ENCODE measurements at places on chromosomes 1 and 21. TPM values are rescaled to one million over a fixed set of nuclear protein-coding genes. Genes with fewer than 3 reads are reported as not detected.
A peak's percentile ranks its signal among the peaks of the same experiment; 100 is the strongest.

Gene WDTC1
- total RNA-seq, result 25.0 TPM

Gene C1orf115
- 0.10 TPM for total RNA-seq

Gene NBPF6
- not detected for total RNA-seq

Gene NLRP3
- 4.7 TPM for total RNA-seq

Gene VANGL2
- total RNA-seq, result not detected

Gene AVPR1B
- total RNA-seq, result not detected

GRCh38 chr1:36419569-36419968 is 21.9 kb upstream of the LSM10 start:
- DNase-seq, result no peak

DNA sequence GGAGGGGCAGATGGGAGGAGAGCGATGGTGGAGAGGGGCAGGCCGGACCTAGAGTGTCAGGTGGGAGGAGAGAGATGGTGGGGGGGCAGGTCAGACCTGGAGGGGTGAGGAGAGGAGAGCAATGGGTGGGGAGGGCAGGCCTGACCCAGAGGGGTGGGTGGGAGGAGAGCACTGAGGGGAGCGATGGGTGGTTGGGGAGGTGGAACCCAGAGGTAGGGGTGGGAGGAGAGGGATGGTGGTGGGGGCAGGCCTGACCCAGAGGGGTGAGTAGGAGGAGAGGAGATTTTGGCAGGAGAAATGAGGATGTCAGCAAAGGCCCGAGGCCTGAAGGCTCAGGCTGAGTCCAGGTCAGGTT is 157.3 kb upstream of the VAMP3 start:
- DNase-seq, result no peak

DNA sequence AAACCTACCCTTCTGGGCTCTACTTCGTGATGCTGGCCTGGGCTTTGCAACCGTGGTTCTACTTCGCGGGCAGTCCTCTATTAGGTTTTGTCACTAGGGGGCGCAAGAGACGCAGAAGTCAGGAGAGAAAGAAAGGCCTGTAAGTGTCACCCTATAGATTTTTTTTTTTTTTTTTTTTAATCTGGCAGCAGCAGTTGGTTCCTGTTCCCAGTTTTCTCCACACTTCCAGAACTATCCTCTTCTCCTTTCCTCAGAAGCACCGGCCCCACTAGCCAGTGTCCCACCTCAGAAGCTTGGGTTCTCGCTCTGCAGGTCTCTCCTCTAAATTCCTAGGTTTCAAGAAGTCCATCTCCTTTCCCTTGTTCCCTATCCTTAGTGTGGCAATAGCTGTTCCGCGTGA is 9.1 kb upstream of the LCE2D start:
- DNase-seq, result peak; percentile 71

- no peak for DNase-seq
These were observed 1267.6 kb upstream of the ADGRL2 start for GRCh38 chr1:80533093-80533492.

- DNase-seq, result no peak
These were observed 43.5 kb downstream of the PRKAA2 start for GRCh38 chr1:56688522-56689026.

- DNase-seq, result no peak
These were observed 81.6 kb downstream of the KIRREL1 start for GRCh38 chr1:158075078-158075477.

DNA sequence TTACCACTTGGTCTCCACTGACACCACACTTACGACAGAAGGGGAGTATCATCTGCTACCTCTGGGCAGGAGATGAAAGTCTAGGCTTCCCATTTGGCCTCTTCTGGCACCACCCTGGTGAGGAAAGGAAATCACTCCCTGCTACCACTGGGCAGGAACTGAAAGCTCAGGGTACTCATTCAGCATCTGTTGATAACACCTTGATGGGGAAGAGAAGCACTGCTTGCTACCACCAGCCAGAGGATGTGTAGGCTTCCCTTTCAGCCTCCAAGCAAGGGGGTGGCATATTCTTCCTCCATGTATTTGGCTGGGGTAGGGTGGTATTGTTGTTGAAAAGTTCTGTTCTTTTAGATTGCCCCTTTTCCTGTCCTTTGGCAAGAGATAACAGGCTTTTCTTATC is 115.0 kb downstream of the ACBD6 start:
- no peak for DNase-seq

DNA sequence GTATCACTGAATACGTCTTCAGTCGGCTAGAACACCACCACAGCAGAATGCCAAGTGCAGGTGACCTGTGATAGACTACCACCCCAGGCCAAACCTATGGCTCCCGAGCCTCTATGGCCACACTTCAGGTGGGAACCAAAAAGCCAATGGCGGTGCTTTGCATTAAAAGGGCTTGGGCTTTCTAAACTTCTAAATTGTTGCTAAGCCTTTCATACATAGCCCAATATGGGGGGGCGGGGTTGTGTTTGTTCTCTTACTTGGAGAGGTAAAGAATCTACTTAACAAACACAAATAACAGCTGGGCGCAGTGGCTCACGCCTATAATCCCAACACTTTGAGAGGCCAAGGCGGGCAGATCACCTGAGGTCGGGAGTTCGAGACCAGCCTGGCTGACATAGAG is 19.7 kb downstream of the USP48 start:
- DNase-seq, result no peak

GRCh38 chr1:17162941-17163340 is 42.0 kb upstream of the PADI1 start:
- DNase-seq, result no peak

GRCh38 chr1:93965888-93966287 is 56.7 kb upstream of the GCLM start:
- no peak for DNase-seq

DNA sequence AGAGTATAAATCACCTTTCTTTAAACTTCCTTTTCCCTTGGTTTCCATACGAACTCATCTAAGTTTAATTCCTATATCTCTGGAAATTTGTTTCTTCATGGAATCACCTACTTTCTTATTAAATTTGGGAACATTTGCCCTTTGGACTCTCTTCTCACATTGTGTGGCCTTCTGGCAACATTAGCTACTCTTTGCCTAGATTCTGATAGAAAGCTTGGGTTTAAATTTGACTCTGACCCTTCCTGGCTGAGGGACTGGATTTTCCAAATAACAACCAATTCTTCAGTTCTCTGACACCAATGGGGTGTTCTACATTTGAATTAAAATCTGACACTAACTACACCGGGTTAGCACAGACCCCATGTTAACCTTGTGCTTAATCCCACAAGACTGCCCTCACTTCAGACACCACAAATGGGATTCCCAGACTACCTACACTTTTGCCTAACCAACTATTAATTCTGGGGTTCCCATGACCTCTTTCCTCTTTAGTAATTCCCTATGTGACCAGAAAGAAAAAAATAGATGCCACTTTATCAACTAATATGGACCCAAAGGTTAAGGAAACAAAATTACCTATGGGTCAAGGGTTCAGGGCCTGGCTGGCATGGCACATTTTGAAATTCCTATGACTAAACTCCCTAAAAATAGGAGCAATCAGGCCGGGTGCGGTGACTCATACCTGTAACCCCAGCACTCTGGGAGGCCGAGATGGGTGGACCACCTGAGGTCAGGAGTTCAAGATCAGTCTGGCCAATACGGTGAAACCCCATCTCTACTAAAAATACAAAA is 9.7 kb upstream of the THEM4 start:
- no peak for DNase-seq

DNA sequence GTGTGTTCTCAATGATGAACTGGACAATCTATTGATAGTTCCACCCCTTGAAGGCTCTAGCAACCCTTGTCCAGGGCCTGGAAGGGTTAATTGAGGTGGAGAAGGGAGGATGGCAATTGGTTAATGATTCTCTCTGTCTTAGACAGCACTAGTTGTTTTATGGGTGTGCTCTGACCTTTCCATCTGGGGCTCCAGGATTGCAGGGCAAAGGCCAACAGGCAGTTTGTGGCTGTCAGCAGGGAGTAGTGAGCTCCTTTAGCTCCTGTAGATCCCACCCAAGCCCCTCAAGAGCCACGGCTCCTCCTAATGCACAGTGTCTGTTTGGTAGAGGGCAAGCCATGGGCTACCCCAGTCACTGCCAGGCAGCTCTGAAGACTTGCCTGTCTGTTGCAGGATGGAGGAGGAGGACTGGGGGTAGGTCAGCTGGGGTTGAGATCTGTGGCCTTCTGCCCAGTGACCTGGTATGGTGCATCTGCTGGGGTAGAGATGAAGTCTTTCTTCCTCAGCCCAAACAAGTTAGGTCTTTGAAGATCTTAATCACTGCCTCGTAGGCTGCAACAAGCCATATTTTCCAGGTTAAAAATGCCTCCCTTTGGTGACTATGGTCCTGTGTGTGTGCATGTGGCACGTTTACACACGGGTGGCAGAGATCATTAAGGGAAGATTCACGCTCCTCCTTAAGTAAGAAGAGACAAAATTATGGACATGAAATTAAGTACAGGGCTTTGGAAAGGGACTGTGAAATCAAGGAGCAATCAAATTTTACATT is 7.7 kb downstream of the MROH7 start:
- DNase-seq, result no peak

GRCh38 chr1:33119532-33120217 is 38.7 kb downstream of the AZIN2 start:
- DNase-seq, result no peak

DNA sequence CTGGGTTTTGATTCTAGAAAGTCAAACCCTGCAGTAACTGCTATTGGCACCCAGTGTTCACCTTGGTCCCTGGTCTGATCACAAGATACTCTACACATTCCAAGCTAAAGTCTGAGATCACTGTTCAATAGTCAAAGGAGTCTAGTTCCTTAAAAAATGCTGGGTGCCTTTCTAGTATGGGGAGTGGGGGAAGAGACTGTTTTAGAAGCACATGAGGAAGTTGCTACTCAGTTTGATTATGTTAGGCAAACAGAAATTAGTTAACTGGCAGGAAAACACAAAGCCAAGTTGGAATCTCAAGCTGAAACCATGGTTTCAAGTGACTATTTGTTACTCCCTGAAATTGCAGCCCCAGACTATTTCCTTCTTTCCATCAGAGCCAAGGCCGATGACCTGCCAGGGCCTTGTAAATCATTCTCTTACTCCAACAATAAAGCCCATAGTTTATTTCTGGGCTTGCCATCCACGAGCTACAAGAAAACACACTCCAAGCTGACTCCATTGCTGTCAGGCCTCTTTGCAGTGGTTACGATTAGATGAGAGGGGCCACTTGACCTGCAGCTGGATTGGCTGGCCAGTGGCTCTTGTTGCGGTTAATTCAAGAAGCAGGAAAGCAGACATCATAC is 21.1 kb upstream of the VTCN1 start:
- DNase-seq, result no peak

DNA sequence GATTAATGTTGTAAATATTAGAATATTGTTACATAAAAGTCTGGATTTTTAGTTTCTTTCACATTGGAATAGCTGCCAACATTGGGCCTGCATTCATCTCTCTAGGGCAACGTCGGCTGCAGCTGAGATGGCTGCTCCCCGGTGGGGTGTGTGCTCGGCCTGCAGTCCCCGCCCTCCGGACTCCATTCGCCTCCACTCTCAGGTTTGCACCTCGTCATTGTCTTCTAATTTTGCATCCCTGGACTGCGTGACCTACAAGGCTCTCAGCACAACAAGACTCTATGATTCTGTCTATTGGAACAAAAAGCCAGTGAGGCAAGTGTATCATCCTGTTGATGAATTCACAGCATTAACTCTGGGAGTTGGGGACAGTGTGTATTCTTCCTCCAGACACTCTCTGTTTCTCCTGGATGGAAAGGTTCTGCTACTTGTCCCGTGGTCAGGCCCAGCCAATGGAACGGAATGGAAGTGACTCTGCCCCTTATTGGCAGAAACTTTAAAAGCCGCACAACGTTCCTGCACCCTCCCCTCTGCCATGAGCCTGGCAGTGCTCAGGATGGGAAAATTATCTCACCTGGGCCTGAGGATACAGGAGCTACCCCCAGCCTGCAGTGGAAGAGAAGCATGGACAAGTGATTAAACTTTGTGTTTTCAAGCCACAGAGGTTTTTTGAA is 105.0 kb upstream of the SAMD11 start:
- no peak for DNase-seq

DNA sequence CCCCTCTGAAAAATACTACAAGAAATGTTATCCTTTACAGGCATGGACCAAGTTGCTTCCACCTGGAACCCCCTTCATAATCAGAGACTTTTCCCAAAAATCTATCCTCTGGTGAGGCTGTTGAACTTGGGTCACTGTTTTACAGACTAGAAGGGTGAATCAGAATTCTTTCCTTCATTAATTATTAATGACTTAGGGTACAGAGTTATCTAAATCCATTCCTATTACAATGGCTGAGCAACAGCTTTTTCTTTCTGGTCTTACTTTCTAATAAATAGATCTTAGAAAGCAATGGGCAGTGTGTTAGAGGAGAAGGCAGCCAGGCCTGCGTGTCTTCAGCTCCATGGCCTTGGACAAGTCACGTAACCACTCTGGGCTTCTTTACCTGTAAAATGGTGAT is 284.2 kb downstream of the ZNF648 start:
- DNase-seq, result no peak
